ENCODE measurements at places on chromosomes 11 and 22.

DNA sequence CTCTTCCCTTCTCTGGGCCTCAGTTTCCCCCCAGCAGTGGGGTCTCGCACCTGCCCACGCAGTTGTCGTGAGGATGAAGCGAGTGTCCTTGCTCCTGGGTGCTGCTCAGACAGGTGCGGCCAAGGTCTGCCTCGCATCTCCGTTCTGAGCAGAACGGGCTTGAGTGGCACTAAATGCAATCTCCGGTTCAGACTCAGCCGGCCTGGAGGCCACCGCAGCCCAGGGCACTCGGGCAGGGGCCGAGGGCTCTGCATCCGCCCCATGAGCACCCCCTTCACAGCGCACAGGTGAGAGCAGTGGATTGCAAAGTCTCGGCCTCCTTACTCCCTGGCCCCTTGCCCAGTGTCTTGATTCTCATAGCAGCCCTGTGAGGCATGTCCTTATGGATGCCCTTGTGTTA is 30.1 kb upstream of the SLC22A12 start:
- DNase-seq, result no peak

- no peak for DNase-seq
These were observed 39.9 kb upstream of the TEAD1 start for GRCh38 chr11:12634329-12634728.

DNA sequence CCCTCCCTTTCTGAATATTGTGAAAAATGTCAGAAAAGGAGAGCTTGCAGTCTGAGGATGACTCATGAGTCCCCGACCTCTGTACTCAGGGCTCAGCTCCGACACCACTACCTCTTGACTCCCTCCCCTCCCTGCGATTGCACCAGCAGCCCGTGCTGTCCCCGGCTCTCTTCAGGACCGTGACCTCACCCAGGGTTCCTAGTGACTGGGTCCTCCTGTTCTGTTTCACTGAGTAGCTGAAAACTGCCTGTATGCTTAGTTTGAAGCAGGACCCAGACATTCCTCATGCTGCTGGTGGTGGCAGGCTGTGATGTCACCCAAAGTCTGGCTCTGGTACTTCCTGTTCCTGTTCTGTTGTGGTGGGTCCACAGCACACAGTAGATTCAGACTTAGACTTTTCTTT is 11.7 kb downstream of the PHRF1 start:
- DNase-seq, result peak; percentile 23

DNA sequence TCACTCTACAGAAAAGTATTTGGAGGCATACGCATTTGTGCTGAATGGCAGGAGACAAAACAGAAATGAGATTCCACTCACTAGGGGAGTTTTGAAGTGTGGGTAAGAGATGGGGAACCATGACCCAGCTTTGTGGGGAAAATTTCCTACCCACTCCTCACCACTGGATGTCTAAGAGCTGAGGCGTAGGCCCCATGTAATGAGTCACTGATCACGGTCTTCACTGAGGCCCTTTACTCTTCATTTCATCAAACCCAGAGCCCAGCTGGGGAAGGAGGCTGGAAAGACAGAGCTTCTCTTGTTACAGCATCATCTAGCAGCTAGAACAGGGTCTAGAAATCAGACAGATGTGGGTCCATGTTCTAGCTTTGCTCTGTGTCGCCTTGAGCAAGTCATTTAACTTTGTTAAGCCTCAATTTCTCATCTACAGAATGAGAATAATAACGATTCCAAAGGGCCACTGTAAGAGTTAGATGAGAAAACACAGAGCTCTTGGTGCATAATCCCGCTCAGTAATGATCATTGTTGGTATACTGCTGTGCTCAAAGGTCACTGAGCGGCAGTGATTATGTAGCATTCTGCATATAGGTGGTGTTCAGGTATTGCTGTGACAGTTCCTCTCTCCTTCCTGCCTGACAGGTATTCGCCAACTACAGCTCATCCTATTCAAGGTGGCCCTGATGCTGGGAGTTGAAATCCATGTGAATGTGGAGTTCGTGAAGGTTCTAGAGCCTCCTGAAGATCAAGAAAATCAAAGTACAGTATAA is 97.2 kb downstream of the MICAL2 start:
- no peak for DNase-seq

GRCh38 chr11:115334932-115335788 is 169.1 kb downstream of the CADM1 start:
- no peak for DNase-seq

DNA sequence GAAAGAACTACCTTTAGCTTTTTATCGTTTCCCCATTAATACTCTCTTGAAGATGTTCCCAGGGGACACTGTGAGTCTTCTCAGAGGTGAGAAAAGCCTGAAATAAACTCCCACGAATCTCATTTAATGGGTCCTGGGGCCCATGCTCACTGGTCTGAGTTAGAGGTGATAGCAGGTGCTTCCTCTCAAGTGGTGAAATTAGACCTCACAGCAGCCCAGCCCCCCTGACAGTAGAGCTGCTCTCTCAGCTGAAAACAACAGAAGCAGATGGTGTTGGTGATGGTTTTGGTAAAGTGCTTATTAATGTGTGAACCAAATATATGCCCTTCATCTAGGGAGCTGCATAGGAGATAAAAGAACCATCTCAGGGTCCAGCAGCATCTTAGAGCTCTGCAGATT is 76.8 kb upstream of the VPREB1 start:
- no peak for DNase-seq

GRCh38 chr11:31214372-31214771 is 155.2 kb downstream of the DCDC1 start:
- no peak for DNase-seq

DNA sequence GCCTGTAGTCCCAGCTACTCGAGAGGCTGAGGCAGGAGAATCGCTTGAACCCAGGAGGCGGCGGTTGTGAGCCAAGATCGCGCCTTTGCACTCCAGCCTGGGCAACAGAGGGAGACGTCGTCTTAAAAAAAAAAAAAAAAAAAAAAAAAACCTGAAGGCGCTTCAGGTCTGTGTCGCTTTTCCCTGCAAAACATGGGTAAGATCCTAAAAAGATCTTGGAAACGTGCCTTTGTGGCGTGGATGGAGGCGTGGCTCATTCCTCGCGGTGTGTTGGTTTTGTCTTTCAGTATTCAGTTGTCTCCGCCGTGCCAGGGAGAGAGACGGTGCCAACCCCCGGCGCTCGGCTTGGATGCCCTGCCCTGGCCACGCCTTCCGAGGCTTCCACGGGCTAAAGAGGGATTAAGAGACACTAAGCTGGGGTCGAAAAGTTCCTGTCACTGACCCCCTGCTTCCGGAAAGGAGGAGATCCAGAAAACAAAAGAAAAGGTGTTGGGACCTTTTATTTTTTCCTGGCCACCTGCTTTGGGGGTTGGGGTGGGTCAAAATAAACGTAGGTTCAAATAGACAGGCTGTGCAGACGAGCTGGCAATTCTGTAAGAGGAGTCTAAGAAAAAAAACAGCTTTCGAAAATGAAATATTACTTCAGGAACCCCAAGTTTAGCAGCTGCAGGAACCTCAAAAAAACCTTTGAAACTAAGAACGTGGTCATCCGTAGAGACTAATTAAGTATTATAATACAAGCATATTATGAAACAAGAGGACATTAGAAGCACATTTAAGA is 1.1 kb upstream of the SLC35F2 start:
- no peak for DNase-seq

DNA sequence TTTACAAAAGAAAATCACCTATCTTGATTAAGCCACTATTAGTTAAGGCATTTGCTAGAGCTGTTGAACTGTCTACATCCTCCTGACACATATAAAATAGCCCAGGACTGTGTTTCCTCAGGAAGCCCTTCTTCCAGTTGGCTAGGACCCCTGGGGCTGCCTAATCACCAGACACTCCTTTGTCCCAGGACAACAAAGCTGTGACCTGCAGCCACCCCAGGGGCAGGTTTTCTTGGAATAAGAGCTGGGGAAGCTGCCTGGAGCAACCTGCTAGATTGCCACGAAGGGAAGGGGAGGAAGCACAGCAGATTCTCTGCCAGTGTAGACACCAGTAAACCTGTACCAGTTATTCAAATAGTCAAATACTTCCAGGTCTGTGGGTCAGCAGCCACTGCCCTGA is 17.6 kb downstream of the CHST1 start:
- DNase-seq, result no peak

GRCh38 chr11:120509346-120510053 is 2.0 kb upstream of the GRIK4 start:
- no peak for DNase-seq

- DNase-seq, result no peak
These were observed 6.5 kb downstream of the GAL start for GRCh38 chr11:68690671-68691401.

DNA sequence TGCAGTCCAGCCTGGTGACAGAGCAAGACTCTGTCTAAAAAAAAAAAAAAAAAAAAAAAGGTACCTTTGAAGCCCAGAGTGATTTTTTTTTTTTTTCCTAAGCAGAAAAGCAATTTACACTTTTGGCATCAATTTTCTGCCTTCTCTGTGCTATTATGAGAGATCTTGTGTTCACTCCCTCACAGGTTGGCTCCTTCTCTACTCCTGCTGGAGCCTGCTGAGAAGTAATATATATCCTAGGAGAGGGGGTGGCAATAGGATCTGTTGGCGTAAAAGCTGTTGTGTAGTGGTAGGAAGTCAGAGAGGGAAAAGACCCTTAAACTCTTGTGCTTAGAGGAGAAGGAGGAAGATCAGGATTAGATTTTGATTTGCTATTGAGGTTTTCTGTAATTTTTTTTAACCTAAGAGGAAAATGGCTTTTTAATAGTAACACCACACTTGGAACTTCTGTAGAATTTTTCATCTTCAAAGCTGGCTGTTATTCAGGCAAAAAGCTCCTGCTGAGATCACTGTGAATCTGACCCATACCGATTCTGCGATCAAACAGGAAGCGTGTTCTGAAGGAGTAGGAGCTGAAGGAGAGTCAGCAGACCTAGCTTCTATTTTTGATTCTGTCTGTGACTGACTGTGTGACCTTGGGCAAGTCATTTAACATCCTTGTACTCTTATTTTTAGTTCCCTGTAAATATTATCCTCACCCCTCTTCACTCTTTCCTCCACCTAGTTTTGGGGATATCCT is 77.7 kb downstream of the TRIM44 start:
- DNase-seq, result no peak

GRCh38 chr11:64466115-64466718 is 107.3 kb downstream of the RPS6KA4 start:
- DNase-seq, result no peak

GRCh38 chr11:75445315-75445953 is 12.4 kb upstream of the KLHL35 start:
- peak; percentile 73 for DNase-seq

- DNase-seq, result no peak
These were observed 3.3 kb downstream of the USP47 start for GRCh38 chr11:11845071-11845470.

GRCh38 chr11:103898065-103898464 is 138.4 kb upstream of the DDI1 start:
- no peak for DNase-seq

DNA sequence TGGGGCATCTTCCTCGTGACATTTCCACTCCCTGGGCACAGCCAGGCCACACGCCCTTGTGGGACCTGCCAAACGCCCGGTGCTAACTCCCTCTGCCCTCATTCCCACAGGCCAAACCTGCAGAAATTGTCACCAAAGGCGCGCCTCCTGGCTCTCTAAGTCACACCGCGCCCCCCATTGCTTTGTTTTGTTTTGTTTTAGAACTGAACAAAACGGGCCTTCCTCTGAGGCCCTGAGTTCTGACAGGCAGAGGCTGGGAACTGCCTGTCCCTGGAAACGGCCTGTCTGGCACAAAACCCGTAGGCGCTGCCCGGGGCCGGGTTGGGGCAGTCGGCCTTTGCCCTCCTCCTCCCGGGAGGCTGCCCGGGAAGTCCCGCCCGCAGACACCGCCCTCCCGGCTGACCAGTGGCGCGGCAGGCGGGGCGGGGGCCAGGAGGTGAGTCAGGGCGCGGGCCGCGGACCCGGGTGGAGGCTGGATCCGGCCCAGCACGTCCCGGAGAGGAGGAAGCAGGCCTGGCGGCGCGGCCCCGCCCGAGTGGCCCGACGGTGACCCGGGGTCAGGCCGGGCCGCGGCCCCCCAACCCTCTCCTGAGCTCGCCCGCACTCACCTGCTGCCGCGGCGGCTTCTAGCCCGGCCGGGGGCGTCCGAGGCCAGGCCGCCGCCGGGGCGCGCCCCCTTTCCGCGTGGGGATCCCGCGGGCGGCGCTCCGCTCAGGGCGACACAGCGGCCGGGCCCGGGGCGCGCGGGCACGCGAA is 465 bp downstream of the SUN2 start:
- DNase-seq, result no peak

DNA sequence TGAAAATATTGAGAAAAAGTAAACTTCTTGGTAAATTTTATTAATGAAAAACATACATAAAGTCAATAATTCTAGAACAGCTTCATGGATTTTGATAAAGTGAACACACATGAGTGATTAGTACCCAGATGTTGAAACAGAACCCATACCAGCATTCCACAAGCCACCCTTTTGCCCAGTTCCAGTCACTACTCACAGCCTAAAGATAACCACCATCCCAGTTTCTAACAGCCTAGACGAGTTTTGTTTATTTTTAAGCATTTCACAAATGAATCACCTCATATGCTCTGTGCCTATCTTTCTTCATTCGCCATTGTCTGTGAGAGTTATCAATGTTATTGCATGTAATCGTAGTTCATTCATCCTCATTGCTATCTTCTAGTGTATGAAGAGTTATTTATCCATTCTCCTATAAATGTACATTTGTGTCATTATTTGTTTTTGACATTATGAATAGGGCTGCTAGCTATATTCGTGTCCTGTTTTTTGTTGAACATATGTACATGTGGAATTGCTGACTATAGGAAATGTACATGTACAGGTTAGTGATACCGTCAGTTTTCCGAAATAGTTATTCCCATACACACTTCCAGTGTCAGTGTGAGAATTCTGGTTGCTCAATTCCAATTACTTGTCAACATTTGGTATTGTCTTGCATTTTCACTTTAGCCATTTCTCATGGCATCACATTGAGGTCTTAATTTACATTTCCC is 44.5 kb upstream of the TEAD1 start:
- DNase-seq, result no peak

- no peak for DNase-seq
These were observed 54.4 kb upstream of the GRK2 start for GRCh38 chr11:67211656-67212436.

GRCh38 chr22:39146256-39147101 is 6.0 kb downstream of the CBX7 start:
- no peak for DNase-seq

DNA sequence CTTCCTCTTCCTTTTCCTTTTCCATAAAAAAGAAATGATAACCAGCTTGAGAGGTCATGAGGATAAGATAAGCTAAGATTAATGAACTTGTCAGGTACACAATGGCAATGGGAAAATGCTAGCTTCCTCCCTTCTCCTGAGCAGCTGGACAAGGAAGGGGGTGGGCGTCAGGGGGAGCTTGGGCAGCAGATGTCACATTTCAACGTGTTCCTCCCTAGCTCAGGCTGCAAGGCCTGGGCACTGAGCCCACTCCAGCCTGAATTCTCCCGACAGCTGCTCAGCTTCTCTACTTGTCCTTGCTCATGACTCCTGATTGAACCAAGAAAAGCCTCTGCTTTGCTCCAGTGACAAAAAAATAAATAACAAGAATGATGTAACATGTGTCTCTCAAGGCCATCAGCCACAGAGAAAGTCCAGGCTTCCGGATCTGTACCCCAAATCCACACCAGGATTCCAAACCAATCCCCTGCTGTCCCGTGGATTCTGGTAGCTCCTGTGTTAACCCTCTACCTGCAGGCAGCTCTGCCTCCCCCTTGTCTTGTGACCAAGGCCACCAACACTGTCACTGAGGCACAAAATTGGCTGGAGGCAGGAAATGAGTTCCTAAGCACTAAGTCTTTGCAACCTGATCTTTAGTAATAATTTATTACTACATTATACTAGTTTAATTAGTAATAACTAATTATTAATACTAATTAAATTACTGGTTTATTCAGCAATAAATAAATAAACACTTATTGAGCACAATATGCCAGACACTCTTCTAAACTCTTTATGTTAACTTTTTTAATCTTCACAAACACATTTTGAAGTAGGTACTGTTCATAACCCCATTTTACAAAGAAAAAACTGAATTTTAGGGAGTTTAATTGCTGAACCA is 146.5 kb downstream of the CCDC34 start:
- DNase-seq, result no peak
